ENCODE measurements at places on chromosomes 3 and 15.

DNA sequence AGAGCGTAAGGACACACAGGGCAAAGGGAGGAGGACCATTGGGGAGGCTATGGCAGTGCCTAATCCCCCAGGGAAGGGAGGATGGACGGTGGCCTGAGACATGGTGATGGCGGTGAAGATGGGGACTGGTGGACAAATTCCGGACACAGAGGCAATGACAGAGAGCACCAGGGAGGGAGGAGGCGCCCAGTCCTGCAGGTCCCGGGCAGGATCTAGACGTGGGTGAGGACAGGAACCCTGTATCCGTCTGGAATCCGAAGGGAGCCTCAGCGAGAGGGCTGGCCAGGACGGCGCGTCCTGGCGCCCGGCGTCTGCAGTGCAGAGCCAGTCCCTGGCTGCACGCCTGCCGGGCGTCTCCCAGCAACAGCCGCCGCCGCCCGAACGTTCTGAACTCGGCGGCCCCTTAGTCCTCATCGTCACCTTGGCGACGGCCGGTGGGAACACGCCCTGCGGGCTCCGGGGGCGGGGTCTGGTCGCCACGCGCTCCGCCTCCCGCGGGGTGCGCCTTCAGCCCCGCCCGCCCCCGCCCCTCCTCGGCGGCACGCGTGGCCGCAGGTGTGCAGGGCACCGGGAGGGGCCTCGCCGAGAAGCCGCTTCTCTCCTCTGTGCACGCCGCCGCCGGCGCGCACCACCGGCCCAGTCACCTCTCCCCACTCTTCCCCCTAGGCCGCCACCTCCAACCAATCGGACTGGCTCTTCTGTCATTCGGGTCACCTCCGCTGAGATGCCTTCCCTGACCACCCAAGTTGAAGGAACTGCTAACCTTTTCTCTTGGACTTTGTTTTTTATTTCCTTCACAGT lies 11.6 kb downstream of the XIRP1 start:
- peak; percentile 91 for DNase-seq

DNA sequence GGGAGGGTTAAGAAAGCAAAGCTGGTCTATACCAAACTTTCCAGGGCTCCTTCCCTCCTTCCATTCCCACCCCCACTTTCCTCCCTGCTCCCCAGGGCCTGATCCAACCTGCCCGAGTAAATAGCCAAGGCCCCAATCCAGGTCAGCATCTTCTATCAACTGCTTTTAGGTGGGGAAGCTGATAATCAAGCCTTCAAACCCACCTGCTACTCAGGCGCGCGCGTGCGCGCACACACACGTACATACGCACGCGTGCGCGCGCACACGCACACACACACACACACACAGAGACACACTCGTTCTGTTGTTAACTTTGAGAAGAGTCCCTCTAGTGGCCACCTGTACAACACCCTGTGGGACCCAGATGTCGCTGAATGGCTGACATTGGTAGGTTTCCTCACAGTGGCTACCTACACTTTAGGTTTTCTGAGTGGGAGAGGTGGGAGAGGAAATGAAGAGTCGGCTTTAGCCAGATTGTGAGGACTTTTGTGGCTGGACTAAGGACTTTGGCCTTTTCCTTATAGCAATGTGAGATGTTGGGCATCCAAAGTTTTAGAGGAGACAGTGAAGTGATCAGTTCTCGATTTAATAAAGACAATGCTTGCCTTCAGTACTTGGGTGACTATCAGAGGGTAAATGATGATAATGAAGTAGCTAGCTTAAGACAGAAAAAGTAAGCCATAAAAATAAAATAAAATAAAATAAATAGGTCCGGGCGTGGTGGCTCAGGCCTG lies 179.9 kb upstream of the C2CD4B start:
- peak; percentile 19 for DNase-seq

GRCh38 chr3:188233320-188233719 lies 79.4 kb downstream of the LPP start:
- no peak for DNase-seq

DNA sequence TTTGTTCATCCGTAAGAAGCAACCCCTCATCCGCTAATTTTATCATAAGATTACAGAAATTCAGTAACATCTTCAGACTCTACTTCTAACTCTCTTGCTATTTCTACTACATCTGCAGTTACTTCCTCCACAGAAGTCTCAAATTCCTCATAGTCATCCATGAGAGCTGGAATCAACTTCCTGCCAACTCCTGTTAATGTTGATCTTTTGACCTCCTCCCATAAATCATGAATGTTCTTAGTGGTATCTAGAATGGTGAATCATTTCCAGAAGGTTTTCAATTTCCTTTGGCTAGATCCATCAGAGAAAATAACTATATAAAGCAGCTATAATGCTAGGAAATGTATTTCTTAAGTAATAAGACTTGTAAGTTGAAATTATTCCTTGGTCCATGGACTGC lies 115.1 kb downstream of the TAFA4 start:
- no peak for DNase-seq

DNA sequence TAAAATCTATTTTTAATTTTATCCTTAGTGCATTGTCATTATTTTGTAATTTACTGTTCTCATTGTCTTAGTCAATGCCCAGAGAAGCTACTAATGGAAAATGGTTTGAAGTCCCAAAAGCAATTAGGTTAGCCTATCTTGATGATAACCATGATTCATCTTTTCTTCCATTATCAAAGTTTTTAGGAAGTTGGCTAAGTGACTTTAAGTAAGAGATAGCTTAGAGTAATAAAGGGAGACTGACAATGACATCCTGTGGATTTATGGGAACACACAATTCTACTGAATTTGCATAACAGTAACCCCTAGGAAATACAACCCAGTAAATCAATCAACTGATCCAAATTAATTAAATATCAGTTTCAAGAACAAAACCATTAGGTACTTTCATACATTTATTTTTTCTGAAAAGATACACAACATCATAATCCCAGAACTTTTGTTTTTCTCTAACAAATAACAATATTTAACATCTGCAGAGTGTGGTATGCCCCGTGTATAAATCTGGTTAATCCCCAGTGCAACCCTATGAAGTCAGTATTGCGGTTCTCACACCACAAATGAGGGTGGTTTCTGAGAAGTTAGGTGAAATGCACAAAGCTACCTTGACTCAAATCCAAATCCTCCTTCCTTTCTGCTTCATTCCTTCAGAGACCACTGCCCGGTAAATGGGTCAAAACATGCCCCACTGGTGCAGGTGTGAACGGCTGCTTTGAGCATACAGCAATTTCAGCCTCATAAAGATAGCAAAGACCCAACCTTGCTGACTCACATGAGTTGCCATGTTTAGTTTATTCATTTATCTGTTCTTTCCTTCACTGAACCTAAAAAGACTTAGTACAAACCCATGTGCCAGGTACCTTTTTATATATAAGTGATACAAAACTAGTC lies 202.1 kb downstream of the TBL1XR1 start:
- no peak for DNase-seq

DNA sequence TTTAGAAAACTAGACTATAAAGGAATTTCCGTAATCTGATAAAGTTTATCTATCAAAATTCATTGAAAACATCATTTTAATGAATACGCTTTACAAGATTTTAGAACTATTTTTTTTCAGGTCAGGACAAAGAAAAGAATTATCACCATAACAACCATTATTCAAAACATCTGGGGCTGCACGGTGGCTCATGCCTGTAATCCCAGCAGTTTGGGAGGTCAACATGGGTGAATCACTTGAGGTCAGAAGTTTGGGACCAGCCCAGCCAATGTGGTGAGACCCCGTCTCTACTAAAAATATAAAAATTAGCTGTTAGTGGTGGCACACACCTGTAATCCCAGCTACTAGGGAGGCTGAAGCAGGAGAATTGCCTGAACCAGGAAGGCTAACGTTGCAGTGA lies 260.4 kb downstream of the WNT5A start:
- no peak for DNase-seq

- no peak for DNase-seq
Observed at GRCh38 chr15:39134282-39134681, 446.6 kb upstream of the THBS1 start.

DNA sequence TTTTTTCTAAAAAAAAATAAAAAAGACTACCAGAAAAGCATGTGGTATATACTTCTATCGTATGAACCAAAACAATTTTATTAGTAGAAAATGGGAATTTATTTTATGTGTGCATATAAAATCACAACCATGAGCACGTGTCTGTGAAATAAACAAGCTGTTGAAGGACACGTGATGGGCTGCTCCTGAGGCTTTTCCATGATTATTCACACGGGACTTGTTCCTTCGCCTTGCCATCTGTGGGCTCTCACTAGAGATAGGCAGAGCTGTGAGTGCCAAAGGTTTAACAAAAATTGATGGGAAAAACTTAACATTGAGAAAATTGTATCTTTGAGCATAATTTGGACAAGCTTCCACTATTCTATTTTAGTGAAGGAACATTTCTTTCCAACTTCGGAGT lies 12.4 kb upstream of the ETV5 start:
- DNase-seq, result no peak

DNA sequence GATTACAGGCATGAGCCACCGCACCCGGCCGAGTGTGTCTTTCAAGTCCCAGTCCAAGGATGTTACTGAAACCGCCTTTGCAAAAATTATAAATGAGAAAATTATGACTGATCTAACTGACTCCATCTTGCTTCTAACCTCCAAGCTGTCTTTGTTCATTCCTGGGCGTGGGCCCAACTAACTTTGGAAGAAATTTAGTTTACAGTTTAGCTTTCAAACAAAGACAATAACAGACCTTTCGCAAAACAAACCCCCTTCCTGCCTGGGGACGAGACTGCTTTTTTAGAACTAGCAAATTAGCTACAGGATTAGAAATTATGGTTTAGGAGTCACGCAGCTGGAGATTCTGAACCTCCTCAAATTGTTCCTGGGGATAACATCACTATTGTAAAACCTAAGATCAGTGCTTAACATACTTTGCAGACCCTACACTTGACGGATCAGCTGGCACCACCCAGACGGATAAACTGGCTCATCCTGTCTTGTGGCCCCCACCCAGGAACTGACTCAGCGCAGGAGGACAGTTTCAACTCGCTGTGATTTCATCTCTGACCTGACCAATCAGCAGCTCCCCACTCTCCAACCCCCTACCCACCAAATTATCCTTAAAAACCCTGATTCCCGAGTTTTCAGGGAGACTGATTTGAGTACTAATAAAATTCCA lies 23.8 kb downstream of the NANOGP8 start:
- DNase-seq, result no peak

GRCh38 chr15:77311618-77312398 lies 108.1 kb downstream of the PEAK1 start:
- DNase-seq, result no peak

- DNase-seq, result no peak
Observed at GRCh38 chr3:150744041-150744918, 18.7 kb downstream of the SIAH2 start.

GRCh38 chr15:85518979-85519761 lies 138.8 kb downstream of the AKAP13 start:
- no peak for DNase-seq

Measured in GM06990 (cell line).